WTC11 (cell line): ENCODE measurements at places on chromosomes 7 and 10. TPM values are rescaled to one million over a fixed set of nuclear protein-coding genes. Genes with fewer than 3 reads are reported as not detected.

Gene SHTN1
- 9.9 to 11.2 TPM (median 11.0 TPM) in 3 replicates for total RNA-seq

Gene FAM25G
- total RNA-seq, result not detected in 3 replicates

- peaks cover 2% of the 10 kb centered on the region; the same call in 1 of the 2 replicates for H3K36me3 ChIP-seq
- no peak for DNase-seq
- H3K4me3 ChIP-seq, result no peak overlapping the region
- H3K4me1 ChIP-seq, result peaks cover 7% of the 10 kb centered on the region
- H3K27me3 ChIP-seq, result no peaks in the 10 kb centered on the region
- H3K27ac ChIP-seq, result no peak overlapping the region
Observed at GRCh38 chr10:12547301-12547771, 198.0 kb downstream of the CAMK1D start.

DNA sequence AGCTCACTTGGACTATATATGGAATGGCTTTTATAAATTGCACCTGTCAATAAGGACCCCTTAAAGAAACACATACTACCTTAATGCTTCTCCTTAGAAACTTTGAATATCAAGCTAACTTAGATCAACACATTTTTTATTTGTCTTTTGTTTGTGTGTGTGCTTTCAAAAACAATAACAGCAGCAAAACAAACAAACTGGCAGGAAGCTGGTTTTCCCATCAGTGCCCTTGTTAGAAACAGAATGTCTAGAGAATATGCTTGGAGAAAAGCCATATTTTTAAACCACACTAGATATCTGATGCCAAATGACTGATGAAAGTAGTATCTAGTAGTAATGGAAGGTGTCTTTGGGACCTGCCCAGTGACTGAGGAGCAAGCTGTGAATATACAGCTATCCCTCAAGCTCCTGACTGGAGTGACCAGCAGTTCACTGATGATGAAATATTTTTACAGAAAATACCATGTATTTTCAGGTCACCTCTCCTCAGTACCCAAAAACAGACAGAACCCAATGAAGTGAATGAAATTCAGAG, 1.0 kb downstream of the PDE1C start:
- H3K27ac ChIP-seq, result no peak overlapping the region
- H3K4me1 ChIP-seq, result peaks cover 11% of the 10 kb centered on the region
- H3K4me3 ChIP-seq, result peak overlapping the region; percentile 89; the same call in 1 of the 2 replicates
- H3K36me3 ChIP-seq, result no peaks in the 10 kb centered on the region
- H3K27me3 ChIP-seq, result peaks cover 94% of the 10 kb centered on the region

DNA sequence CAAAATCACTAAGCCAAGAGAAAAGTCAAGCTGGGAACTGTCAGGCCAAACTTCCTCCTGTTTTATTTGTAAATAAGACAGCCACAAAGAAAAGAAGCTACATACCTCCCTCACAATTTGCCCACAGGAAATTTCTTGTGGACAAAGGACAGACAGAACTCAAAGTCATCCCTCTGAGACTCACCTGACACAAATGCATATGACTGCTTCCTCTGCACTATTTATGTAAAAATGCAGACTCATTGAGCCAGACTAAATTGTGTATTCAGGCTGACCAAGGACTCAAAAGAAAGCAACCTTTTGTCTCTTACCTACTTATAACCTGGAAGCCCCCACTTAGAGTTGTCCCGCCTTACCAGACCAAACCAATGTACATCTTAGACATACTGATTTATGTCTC, 11.8 kb downstream of the TOMM7 start:
- peaks cover 84% of the 10 kb centered on the region for H3K4me1 ChIP-seq
- peaks cover 36% of the 10 kb centered on the region for H3K36me3 ChIP-seq
- H3K4me3 ChIP-seq, result no peak overlapping the region
- H3K27ac ChIP-seq, result peak overlapping the region; percentile 98

Gene GBX1
- total RNA-seq, result 0.27 to 0.55 TPM in 2 of 3 replicates, not detected in the other

GRCh38 chr10:73732931-73733623, 11.1 kb upstream of the SEC24C start:
- H3K4me1 ChIP-seq, result 0 out of 2 replicates have a peak, but pooled peaks cover 2% of the 10 kb centered on the region
